GM20000 (cell line): ENCODE measurements at places on chromosomes 5 and 9.

DNA sequence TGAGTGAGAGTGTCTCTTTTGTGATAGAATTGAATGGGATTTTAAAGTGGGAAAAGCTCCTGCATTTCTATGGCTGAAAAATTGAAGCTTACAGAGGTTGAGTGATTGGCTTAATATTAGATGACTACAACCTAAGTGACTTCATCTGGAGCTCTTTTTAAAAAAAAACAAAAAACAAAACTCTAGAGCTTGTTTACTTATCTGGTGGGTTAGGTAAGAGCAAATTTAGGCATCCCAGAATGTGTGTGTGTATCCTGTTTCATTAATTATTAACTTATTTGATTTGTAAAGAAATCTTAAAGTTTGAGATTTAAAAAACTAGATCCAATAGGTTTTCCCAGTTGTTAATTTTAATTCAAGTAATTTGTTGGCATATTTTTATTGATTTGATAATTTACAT is 60.1 kb downstream of the SCAMP1 start:
- no peak for DNase-seq

GRCh38 chr9:88398016-88398415 is 9.8 kb downstream of the SPIN1 start:
- DNase-seq: no peak

DNA sequence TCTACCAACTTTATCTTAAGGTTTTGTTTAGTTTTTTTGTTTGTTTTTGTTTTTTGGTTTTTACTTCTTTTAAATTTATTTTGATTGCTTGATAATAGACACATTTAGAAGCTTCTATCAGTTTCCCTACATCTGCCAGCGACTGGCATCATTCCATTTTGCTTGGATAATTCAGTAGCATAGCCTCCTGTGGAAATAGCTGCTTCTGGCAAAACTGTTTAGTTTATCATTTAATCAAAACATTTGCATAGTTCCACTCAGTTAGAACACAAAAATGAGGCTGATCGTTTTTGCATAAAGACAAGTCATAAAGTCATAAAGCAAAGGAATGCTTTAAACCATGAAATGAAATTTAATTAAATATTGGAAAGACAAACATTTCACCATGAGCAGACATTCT is 133.7 kb upstream of the NFIL3 start:
- DNase-seq: no peak

- DNase-seq: peak; percentile 28
Measured at GRCh38 chr9:121075251-121076036, 689 bp downstream of the CNTRL start.

DNA sequence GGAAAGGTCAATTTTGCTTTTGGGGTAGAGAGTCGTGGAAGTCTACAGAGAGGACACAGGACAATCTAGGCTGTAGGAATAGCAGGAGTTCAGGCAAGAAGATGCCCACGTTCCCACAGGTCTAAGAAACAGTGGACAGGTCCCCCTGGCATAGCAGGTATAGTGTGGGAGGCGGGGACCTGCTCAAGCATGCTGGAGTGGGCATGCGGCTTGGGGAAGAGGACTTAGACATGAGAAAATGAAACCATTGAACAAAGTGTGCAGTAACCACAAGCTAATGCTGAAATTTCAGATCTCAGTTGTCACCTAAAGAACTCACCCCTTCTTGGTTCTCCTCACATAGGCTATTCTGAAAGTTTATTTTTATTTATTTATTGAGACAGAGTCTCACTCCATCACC is 142.8 kb upstream of the EFNA5 start:
- peak; percentile 50 for DNase-seq

- DNase-seq: no peak
Measured at GRCh38 chr9:10661994-10662393, 49.2 kb upstream of the PTPRD start.

DNA sequence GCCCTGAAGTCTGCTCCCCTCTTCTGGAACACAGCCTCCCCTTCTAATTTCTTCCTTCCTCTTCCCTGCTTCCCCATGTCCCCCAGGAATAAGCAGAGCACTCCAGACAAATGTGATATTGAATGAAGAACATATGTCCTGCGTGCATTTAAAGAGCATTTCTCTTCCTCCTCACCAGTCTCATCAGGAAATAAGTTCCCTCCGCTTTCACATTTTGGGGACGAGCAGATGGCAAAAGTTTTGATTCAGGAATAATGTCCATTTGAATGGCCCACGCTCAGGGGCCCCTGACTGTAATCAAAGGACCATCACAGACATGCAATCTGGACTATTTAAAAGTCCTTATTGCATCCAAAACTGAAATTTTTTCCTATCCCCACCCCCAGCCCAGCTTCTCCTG is 316.1 kb downstream of the CDK5RAP2 start:
- no peak for DNase-seq
